Suprapubic skin (tissue), 4 donors: ENCODE measurements at places on chromosomes 4 and X. TPM values are rescaled to one million over a fixed set of nuclear protein-coding genes. Genes with fewer than 3 reads are reported as not detected.

Gene CISD2
- 10.4 TPM for total RNA-seq

Gene MAGEA11
- total RNA-seq = not detected

Gene AR
- 11.3 TPM for total RNA-seq

Gene TMEM156
- total RNA-seq = not detected

Gene NUDT6
- total RNA-seq = 5.9 TPM

Gene NHS
- total RNA-seq = 4.6 TPM

Gene REELD1
- not detected for total RNA-seq

Gene NFXL1
- total RNA-seq = 21.6 TPM

Gene USP17L22
- total RNA-seq = not detected

Gene PRRG1
- total RNA-seq = 7.1 TPM

Gene NEXMIF
- 1.3 TPM for total RNA-seq

Gene PITX2
- total RNA-seq = 3.2 TPM

Gene RAB40A
- 2.4 TPM for total RNA-seq

Gene TEX13C
- total RNA-seq = not detected

Gene FOXR2
- total RNA-seq = not detected

Gene F8A2
- not detected for total RNA-seq

Gene LGI2
- 0.26 TPM for total RNA-seq

Gene ETDA
- total RNA-seq = not detected

Gene CXorf38
- 13.6 TPM for total RNA-seq

Gene DKK2
- 1.4 TPM for total RNA-seq

Gene TKTL1
- total RNA-seq = 0.24 TPM

Gene GYPA
- not detected for total RNA-seq

Gene ATP11C
- 16.3 TPM for total RNA-seq

Gene CT45A2
- not detected for total RNA-seq

Gene SMIM9
- total RNA-seq = not detected

Gene HAND2
- 3.4 TPM for total RNA-seq

Gene SLC38A5
- total RNA-seq = 32.1 TPM

Gene ATP8A1
- 16.5 TPM for total RNA-seq

Gene GPR50
- total RNA-seq = not detected

Gene CDX4
- not detected for total RNA-seq

Gene STBD1
- 0.76 TPM for total RNA-seq

Gene ATRX
- 84.4 TPM for total RNA-seq

Gene TREX2
- total RNA-seq = 42.1 TPM

Gene C4orf51
- total RNA-seq = not detected

Gene GPRIN3
- total RNA-seq = 1.2 TPM

Gene RNF212
- 16.5 TPM for total RNA-seq

Gene FRMPD4
- total RNA-seq = 0.08 TPM

Gene CCSER1
- 39.5 TPM for total RNA-seq

Gene P2RY4
- total RNA-seq = 5.2 TPM

Gene NEUROG2
- total RNA-seq = not detected

Gene FAM114A1
- 49.8 TPM for total RNA-seq

Gene ZXDA
- total RNA-seq = 6.8 TPM

Gene ETDB
- total RNA-seq = not detected

Gene SHISA3
- total RNA-seq = not detected

Gene PCDH11X
- 1.4 TPM for total RNA-seq
